ENCODE measurements at places on chromosomes 11 and 22.
A peak's percentile ranks its signal among the peaks of the same experiment; 100 is the strongest.

DNA sequence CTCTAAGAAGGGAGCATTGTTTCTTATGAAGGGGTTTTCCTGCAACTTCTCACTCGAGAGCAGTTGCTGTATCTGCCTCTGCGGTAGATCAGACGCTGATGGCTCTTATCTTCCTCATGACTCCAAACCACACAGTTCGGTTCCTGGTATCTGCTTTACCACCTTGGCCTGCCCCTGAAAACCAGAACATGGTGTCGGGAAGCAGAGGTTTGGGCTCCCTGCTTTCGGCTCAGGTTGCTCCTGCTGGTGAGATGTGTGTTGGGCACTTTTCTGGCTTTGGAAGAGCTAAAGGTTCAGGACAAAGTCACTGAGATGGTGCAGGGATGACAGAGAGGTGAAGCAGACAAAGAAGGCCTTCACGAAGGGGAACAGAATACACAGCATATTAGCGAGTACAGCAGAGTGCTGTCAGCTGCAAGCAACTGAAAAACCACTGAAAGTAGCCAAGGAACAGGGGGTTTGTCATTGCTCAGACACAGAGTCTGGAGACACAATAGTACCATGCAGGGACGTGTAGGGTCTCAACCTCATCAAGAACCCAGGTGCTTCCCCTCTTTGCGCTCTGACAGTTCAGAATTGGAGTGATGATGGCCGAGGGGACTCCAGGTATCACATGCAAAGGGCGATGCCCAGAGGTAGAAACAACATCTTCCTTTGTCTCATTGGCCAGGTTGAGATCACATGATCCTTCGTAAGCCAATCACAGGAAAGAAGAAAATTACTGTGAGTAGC, 11.9 kb upstream of the CSF2RB start:
- DNase-seq: no peak

DNA sequence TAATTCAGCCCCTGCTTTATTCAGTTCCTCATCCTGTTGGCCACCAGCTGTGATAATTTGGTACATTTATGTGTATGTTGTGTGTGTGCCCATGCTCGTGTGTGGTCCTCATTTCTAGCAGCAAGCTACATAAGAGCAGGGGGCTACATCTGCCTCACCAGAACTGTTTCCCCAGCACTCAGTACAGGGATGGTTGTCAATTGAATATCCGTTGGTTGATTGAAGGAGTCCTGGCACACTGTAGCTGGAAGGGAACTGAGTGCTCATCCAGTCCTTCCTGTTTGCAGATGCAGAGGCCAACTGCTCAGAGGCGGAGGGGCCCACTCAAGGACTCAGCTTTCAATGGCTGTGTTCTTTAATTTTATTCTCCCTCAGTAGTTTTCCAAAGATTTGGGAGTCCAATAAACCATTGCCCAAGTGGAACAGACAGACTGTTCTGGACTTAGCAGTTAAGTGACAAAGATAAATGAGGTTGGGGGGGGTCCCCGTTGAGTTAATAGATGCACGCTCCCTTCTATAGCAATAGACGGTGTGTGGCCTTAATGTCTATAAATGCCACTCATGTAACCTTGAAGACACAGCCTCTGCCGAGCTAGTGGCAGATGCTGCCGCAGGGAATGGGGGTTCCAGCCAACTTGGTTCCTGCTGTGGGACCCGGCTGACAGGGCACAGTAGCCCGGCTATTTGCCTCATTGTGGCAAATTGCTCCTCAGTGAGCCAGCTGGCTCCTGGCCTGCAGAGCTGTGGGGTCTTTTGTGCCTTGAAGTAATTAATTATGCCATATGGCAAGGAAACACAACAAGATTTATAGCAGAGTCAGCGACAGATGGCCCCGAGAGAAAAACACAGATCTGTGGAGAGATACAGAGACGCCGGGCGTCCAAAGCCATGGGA, 71.4 kb upstream of the GRK3 start:
- no peak for DNase-seq

- no peak for DNase-seq
Measured at GRCh38 chr11:91768783-91769182, 455.8 kb upstream of the FAT3 start.

GRCh38 chr11:102521121-102521520, 9.4 kb downstream of the MMP7 start:
- DNase-seq: no peak

DNA sequence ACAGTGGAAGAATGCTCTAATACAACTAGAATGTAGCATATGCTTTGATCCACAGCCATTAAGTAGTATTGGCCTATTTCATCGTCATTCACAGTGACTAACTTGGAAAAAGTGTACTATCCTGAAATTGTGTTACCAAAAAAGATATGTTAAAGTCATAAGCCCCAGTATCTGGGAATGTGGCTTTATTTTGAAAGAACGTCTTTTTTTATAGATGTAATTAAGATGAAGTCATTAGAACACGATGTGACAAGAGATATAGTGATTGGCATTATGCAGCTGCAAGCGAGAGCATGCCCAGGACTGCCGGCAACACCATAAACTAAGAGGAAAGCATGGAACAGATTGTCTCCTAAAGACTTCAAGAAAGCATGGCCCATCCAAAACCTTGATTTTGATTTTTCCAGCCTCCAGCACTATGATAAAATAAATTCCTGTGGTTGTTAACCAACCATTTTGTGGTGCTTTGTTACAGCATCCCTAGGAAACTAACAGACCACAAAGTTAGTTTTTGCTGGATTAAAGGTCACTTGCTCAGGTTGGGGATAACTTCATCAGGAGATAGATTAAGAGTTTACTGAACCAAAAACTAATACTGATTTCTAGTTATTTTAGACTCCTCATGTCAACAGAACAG, 870.6 kb upstream of the LRRC4C start:
- DNase-seq: no peak

DNA sequence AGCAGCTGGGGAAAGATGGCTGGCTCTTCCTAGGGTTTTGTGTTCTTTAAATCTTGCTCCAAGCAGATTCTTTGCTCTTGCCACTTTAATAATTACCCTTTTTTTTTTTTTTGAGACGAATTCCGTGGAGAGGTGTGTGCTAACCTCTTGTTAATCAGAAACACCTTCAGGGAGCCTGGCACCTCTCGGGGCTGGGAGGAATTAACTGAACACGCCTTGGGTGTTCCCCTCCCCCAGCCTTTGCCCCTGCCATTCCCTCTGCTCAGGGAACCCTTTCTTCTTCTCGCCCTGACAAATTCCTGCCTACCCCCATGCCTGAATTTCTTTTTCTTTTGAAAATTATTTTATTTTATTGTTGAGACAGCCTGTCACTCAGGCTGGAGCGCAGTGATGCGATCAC, 17.5 kb downstream of the TMPRSS6 start:
- no peak for DNase-seq

DNA sequence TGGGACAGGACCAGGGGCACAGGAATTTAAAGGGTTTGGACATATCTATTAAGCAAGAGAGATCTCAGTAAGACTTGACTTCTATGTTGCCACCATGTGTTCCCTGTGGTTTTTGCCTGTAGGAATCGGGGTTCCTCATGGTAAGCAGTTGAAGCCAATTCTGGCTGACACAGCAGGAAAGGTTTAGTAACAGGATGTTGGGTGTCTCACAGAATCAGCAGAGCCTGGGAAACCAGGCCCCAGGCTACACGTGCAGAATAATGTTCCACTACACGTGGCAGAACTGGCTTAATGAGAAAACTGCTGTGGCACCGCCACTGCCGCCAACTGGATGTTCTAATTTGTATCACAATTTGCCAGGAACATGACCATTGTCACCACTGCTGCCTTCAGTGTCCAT, 264.6 kb upstream of the PLET1 start:
- no peak for DNase-seq

GRCh38 chr11:75040167-75040770, 51.5 kb downstream of the NEU3 start:
- no peak for DNase-seq

DNA sequence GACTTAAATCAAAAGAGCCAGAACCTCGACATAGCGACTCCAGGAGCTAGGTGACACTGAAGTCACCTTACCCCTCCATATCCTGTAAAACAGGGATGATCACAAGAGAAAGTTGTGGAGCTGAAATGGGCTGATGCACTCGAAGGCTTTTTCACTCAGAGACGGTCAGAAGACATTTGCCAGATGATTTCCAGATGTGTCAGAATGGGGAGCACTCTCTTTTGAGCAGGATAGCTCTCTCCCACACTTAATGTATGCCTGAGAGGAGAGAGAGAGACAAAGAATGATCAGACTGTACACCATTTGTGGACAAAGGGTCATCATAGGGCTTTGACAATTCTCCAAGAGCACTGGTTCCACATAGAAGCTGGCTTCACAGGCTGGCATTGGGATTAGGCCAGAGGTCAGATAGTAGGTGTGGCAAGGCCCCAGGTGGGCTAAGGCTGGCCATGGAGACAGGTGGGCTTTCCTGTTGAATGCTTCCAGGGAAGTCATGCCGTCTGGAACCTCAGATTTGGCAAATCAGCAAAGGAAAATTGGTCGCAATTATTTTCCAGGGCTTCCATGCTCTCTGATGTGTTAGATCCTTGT, 42.3 kb upstream of the ETS1 start:
- no peak for DNase-seq

GRCh38 chr11:130625578-130626306, 177.3 kb downstream of the ADAMTS15 start:
- no peak for DNase-seq

- no peak for DNase-seq
Measured at GRCh38 chr11:123308077-123308476, 113.0 kb upstream of the CLMP start.

- no peak for DNase-seq
Measured at GRCh38 chr11:72001834-72002591, 3.3 kb downstream of the IL18BP start.

DNA sequence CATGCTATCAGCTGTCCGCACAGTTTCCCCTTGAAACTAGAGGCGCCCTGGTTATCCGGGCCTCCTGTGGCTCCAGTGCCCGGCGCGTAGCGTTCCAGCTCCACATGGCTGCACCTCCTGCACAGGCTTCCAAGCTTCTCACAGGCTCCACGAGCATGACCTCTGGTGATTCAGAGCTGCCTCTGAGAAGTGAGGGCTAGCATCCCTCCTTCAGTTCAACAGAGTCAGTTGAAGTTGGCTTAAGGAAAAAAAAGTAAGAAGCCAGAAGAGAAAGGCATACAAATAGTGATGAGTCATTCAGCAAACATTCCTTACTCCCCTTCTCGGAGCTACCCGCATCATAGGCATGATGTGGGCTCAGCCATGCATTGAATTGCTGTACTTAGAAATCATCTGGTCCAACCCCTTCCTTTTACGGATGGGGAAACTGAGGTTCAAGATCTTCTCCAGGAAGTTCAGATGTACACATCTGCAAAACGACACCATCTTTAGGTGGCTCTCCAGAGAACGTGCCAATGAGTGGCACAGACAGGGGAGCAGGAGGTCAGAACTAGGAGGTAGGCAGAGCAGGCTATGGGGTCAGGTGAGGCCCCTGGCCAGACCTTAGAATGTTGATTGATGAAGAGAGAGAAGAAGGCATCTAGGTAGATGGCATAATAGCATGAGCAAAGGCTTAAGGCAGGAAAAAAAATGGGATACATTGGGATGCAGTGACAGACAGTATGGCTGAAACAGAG, 216.3 kb upstream of the TBCEL start:
- peak; percentile 91 for DNase-seq

- DNase-seq: peak; percentile 59
Measured at GRCh38 chr11:86988351-86988881, 33.2 kb upstream of the FZD4 start.

- DNase-seq: peak; percentile 95
Measured at GRCh38 chr11:125941619-125942611, 3.9 kb upstream of the VSIG10L2 start.

- DNase-seq: no peak
Measured at GRCh38 chr11:61596542-61596941, 15.7 kb upstream of the SYT7 start.

DNA sequence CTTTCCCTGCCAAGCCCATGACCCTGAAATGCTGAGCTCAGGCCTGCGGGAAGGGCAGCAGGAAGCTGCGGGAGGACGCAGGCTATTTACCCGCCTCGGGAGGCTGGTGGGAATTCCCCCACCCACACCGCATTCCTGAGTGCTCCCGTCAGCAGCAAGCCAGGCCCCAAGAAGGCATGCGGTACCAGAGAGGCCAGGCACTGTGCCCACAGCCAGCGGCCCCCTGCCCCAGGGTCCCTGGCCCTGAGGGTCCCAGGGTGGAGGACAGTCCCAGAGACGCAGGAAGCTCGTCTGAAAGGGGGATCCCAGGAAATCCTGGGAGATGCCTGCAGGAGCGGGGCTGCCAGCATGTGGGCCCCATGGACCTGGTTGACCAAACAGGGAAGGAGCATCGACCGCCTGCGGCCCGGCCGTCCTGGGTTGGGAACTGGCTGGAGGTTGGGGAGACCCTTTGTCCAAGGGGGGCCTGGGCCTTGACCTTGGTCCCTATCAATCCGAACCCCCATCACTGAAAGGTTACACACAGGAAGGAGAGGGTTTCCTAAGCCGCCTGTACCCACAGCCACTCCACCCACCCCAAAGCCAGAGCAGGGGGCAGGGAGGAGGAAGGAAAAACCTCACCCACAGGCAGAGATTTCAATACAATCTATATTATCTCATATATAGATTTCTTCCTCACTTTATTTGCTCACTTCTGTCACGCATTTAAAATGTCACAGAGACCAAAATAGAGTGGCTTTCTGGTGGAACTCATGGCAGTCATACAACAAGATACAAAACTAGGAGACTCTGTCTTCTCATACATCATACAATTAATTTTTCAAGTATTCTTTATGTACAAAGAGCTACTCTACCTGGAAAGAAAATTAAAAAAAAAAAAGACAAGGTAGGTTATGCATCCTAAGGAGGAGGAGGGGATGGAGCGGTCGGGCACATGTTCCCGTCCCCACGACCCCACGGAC, 17.1 kb downstream of the MAFF start:
- peak; percentile 63 for DNase-seq

DNA sequence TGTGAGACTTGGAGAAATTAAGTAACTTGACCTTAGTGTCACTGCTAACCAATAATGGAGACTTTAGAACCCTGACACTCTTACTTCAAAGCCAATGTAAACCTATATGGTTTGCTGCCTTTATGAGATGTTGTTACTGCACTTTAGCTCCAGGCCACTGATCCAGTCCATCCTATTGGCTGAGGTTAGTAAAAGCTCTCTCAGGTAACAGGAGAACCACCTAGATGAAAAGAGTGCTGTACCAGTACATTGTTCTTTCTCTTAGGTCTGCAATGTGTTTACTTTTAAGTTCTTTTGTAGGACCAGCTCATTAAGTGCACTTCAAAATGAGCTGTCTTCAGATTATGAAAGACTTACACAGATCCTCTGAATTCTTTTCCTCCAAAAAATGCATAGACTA, 994.0 kb upstream of the FAT3 start:
- peak; percentile 52 for DNase-seq

GRCh38 chr11:115869780-115870431, 365.7 kb upstream of the CADM1 start:
- peak; percentile 92 for DNase-seq

DNA sequence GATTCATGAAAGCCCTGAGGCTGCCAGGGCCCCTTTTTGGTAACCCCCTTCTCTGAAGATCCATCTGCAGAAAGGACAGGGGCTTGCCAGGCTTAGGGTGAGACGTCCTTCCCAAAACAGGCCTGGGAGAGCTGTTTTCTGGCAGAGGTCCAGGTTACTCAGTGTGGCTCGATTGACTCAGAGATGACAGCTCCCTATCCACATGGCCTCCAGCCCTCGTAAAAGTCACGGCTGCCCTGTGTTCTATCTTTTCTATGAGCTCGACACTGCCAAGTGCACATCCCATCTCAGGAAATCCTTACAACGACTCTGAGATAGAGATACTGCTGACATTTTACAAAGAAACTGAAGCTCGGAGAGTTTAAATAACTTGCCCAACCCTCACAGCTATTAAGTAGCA, 20.4 kb downstream of the ADAMTS8 start:
- DNase-seq: no peak

All from DMS53 (cell line).